GM12892 (cell line): ENCODE measurements at places on chromosomes 16 and 17.

GRCh38 chr16:21150375-21151001 is at the start of gene DNAH3:
Gene DNAH3 (minus strand): TSS chr16:21150846. CDS start chr16:21150319, 527 bp downstream.
- DNase-seq, result no peak

- no peak for DNase-seq
These were observed 231.1 kb downstream of the CDH13 start for GRCh38 chr16:82857693-82858365.

DNA sequence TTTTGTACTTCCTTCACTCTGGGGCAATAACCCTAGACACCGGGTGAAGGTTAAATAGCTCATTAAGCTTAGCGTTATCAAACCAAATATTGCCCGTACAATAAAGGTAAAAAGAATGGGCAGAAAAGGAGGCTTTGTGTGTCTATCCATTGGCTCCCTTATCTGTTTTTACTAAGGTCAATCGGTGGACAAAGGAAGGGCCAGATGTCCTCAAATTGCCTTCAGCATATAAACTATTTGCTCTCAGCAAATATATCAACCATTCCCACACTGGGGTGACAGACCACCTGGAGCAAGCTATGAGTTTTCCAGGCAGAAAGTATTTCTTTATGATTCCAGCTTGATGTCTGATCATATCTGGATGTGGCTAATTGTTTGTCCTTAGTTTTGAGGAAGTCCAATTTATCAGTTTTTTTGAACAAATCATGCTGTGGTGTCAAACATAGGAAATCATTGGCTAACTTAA is 25.3 kb upstream of the WIPI1 start:
- no peak for DNase-seq

DNA sequence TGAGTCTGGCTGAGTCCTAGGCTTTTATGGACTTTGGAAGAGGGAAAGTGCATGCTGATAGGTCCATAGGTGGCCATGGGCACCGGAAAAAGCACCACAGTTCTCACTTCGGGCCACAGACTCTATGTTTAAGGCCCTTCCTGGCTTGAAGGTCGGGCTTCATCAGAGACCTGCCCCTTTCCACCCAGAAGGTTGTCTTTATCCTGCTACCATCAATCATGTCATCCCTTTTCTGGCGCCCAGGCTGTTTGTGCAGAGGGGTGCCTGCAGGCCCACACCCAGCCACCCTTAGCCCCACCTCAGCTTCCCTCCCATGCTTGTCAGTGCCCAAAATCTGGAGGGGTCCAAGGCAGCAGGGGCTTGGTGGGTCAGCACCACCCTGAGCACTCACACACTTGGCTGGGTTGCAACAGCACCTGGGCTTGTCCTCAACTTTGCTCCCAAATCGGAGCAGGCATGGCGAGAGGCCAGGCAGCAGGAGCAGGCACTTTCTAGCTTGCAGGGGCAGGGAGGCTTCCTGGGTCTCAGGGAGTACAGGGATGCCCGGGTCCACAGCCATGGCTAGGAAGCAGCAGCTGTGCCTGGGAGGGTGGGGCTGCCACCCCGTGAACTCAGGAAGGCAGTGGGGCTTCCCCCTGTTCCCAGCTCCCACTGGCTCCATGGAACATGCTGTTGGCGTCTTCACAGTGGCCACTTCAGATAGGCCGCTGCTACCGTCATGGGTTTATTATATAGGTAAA is 63.8 kb upstream of the TOM1L1 start:
- DNase-seq, result no peak

DNA sequence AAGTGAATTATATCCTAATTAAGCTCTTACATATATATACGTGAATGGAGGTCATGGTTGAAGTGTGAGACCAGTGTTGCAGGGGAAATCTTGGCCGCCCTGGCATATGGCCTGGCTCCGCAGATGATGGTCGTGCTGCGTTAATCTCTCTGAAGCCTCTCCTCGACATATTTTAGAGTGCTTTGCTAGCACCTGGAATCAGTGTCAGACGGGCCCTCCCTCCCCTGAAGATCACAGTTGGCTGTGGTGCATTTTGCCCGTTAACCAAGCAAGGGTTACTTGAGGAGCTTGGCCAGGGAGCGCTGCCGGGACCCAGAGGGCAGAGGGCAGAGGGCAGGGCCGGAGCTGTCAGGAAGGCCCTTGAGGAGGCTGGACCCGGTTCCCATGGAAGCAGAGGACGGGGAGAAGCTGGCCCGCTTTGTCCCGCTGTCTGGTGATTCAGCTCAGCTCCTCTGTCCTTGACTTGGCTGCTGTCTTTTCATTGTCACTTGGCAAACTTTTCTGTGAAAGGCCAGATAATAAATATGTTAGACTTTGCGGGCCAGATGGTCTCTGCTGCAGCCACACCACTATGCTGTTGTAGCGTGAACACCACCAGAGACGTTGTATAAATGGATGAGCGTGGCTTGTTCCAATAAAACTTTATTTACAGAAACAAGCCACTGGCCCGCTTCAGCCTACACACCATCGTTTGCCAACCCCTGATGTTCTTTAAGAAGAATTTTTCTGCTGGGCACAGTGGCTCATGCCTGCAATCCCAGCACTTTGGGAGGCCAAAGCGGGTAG is 32.3 kb downstream of the CIBAR2 start:
- DNase-seq, result no peak

DNA sequence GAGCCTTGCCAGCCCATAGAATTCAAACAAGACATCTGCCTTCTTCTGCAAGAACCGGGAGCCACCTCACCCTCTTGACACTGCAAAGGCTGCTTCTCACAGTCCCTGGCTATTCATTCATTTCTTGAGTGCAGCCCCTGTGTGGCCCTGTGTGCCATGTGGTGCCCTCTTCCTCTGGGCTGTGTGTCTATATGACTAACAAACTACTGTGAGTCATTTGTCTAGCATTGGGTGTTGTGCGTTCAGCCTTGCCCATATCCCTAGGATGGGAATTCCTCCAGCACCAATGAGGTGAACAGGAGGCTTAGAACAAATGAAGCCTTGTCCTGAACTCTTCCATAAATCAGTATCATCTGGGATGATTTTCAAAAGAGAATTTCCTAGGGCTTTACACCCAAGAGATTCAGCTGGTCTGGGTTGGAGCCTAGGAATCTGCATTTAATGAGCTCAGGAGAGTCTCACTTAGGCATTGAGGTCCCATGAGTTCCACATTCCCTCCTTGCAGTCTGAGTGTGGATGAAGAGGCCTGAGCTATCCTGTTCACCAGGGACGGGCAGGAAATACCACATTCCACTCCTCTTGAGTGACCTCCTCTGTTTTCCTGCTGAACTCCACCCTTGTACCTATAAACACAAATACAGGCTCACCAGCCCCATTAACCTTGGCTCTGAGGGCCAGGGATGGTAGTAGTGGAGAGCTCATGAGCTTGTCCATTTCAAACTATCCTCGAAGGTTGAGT is 308.7 kb upstream of the N4BP1 start:
- no peak for DNase-seq

DNA sequence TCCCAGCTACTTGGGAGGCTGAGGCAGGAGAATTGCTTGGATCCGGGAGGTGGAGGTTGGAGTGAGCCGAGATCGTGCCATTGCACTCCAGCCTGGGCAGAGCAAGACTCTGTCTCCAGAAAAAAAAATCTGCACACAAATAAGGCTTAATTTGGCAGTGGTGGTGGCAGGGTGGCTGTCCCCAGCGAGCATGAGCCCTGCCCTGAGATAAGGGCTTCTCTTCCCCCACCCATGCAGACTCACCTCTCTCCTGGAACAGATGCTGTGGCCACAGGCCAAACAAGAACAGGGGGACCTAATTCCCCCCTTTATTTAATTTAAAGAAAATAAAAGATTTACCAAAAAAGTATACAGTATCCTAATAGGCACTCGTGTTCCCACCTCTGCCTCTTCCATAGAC is 157.2 kb downstream of the RAB11FIP4 start:
- DNase-seq, result no peak

DNA sequence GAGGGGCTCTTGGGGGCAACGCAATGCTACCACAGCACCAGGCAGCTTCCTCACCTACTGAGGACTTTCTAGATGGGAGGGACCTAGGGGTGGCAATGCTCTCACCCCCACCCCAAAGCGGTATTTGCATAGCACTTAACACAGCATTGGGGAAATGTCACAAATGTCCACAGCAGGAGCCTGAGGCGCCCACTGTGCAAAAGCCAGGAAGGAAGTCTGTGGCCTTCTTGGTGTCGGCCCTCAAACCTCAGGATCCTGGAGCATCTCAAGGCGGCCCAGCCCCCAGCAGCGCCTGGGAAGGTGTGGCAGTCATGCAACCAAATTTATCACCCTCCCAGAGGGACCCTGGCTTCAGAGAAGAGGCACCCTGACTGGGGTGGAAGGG is 45.3 kb downstream of the WNT3 start:
- no peak for DNase-seq

DNA sequence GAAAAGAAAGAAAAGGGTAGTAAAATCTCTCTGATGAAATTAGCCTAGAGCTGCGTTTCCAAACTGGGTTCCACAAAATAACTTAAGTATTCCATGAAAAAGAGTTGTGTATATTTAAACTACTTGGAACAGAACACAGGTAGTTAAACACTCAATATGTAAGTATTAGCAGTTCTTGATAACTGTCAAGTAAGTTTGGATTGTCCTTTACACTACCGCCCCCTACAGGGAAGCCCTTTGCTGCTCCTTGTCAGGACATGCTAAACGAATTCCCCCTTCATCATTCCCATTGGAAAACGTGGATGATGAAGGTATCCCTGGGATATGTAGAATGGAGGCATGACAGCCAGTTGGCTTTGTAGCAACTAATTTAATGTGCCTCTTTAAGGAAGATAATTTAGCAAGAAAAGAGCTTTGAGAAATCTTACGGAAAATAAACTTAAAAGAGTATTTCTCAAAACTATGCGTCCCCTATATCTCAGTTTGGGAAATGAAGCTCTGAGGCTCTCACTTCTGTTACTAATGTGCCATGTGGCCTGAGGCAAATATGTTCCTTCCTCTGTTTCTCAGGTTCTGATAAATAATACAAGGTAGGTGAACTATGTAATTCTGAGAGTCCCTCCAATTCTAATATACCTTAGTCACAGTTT is 18.8 kb downstream of the NCBP3 start:
- no peak for DNase-seq
